ENCODE measurements at places on chromosomes 13 and 19. TPM values are rescaled to one million over a fixed set of nuclear protein-coding genes. Genes with fewer than 3 reads are reported as not detected.

Gene FFAR2
- 0.76 TPM for total RNA-seq

Gene CALR3
- not detected for total RNA-seq

Gene KCNN1
- total RNA-seq: not detected

Gene OVOL3
- not detected for total RNA-seq

Gene CYP4F2
- not detected for total RNA-seq

Gene TM9SF2
- 76.2 TPM for total RNA-seq

Gene ZNF66
- total RNA-seq: 0.49 TPM

Gene EPSTI1
- 3.7 TPM for total RNA-seq

Gene RNF225
- total RNA-seq: not detected

Gene ICAM4
- total RNA-seq: not detected

Gene LINGO3
- total RNA-seq: not detected

Gene SLC6A16
- 1.0 TPM for total RNA-seq

Gene SBSN
- total RNA-seq: not detected

Gene DHDH
- not detected for total RNA-seq

Gene REEP6
- 2.3 TPM for total RNA-seq

Gene CYP4F12
- 2.9 TPM for total RNA-seq

Gene PLEKHF1
- total RNA-seq: 14.9 TPM

Gene LHB
- total RNA-seq: not detected

All from heart right ventricle (tissue), 16 donors.